ENCODE measurements at places on chromosomes 6 and 20. TPM values are rescaled to one million over a fixed set of nuclear protein-coding genes. Genes with fewer than 3 reads are reported as not detected.

The FOXF2 gene
- total RNA-seq: not detected

The SMAP1 gene
- 26.0 TPM for total RNA-seq

The CDSN gene
- not detected for total RNA-seq

The CPNE5 gene
- total RNA-seq: 2.1 TPM

The NINL gene
- total RNA-seq: 7.5 TPM

The UNC5CL gene
- total RNA-seq: 1.6 TPM

The KIFC1 gene
- 80.9 TPM for total RNA-seq

The KIF13A gene
- total RNA-seq: not detected

The AURKA gene
- total RNA-seq: 64.8 TPM

The DYNLT2 gene
- 2.1 TPM for total RNA-seq

The DNAH8 gene
- not detected for total RNA-seq

The PTPN1 gene
- total RNA-seq: 94.6 TPM

The EPPIN gene
- total RNA-seq: not detected

The MAPK13 gene
- 37.5 TPM for total RNA-seq

The MAS1 gene
- not detected for total RNA-seq

The HCRTR2 gene
- not detected for total RNA-seq

The TAGAP gene
- total RNA-seq: 38.1 TPM

The NRSN1 gene
- not detected for total RNA-seq

The GSTA2 gene
- not detected for total RNA-seq

The STMN3 gene
- 7.1 TPM for total RNA-seq

The CASP8AP2 gene
- total RNA-seq: 32.8 TPM

The SLC17A2 gene
- total RNA-seq: 0.55 TPM

The DEK gene
- total RNA-seq: 198 TPM

The CST4 gene
- not detected for total RNA-seq

The HSPA1L gene
- total RNA-seq: 2.1 TPM

The SDC4 gene
- 136 TPM for total RNA-seq

The RBM24 gene
- not detected for total RNA-seq

The SIRPB2 gene
- total RNA-seq: not detected

The SLC52A3 gene
- total RNA-seq: not detected

The MOXD1 gene
- not detected for total RNA-seq

The SCRT2 gene
- not detected for total RNA-seq

The CLDN20 gene
- not detected for total RNA-seq

The CALHM6 gene
- 9.7 TPM for total RNA-seq

The SOX18 gene
- 1.1 TPM for total RNA-seq

The ABCC10 gene
- total RNA-seq: 46.7 TPM

The SLC32A1 gene
- total RNA-seq: not detected

The GPR63 gene
- 5.0 TPM for total RNA-seq

The TFAP2C gene
- total RNA-seq: not detected

The CUL7 gene
- 27.3 TPM for total RNA-seq

The KIF25 gene
- not detected for total RNA-seq

The VWA7 gene
- total RNA-seq: 5.9 TPM

The HDGFL1 gene
- not detected for total RNA-seq

The FAM209B gene
- 1.8 TPM for total RNA-seq

The RIPOR2 gene
- total RNA-seq: 9.4 TPM
